Activated CD4-positive, alpha-beta memory T cell treated with anti-CD3 and anti-CD28 coated beads for 36 hours (primary cell): ENCODE measurements at places on chromosomes 7 and 10. TPM values are rescaled to one million over a fixed set of nuclear protein-coding genes. Genes with fewer than 3 reads are reported as not detected.
A peak's percentile ranks its signal among the peaks of the same experiment; 100 is the strongest.

The CEP55 gene
- 88.0 TPM for total RNA-seq

The CDC123 gene
- 134 TPM for total RNA-seq

- no peaks in the 10 kb centered on the region for H3K36me3 ChIP-seq
- H3K4me3 ChIP-seq: peak overlapping the region; percentile 45
- H3K4me1 ChIP-seq: peaks cover 6% of the 10 kb centered on the region
- H3K27me3 ChIP-seq: peaks cover 9% of the 10 kb centered on the region
These were observed 27.6 kb downstream of the WDR86 start for GRCh38 chr7:151382079-151382885.

DNA sequence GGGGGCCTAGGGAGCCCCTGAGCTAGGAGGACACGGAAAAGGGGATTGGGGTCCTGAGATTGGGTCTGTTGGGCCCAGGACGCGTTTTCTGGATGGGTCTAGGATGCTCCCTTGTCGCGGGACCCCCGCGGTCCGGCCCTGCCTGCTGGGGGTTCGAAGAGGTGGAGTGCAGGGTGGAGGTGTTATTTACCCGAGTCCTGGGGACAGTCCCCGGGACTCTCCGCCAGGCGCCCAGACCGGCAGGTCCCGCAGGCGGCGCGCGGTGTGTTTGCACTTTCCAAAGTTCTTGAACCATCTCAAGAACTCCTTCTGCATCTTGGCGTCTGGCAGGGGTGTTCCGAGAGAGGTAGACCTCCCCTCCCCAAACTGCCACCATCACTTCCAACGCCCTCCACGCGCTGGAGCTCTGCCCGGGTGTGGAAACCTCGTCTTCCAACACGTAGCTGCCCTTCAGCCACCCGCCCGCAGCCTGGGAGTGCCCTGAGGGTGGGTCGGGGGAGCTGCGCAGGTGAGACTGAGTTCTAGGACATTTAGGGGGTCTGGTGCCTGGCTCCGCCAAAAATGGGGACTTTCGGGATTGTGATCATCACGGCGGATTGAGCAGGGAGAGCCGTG lies 569 bp downstream of the CAV1 start:
- H3K4me1 ChIP-seq: peaks cover 21% of the 10 kb centered on the region
- H3K4me3 ChIP-seq: peak overlapping the region; percentile 78
- H3K27me3 ChIP-seq: peaks cover 64% of the 10 kb centered on the region
- no peaks in the 10 kb centered on the region for H3K36me3 ChIP-seq

DNA sequence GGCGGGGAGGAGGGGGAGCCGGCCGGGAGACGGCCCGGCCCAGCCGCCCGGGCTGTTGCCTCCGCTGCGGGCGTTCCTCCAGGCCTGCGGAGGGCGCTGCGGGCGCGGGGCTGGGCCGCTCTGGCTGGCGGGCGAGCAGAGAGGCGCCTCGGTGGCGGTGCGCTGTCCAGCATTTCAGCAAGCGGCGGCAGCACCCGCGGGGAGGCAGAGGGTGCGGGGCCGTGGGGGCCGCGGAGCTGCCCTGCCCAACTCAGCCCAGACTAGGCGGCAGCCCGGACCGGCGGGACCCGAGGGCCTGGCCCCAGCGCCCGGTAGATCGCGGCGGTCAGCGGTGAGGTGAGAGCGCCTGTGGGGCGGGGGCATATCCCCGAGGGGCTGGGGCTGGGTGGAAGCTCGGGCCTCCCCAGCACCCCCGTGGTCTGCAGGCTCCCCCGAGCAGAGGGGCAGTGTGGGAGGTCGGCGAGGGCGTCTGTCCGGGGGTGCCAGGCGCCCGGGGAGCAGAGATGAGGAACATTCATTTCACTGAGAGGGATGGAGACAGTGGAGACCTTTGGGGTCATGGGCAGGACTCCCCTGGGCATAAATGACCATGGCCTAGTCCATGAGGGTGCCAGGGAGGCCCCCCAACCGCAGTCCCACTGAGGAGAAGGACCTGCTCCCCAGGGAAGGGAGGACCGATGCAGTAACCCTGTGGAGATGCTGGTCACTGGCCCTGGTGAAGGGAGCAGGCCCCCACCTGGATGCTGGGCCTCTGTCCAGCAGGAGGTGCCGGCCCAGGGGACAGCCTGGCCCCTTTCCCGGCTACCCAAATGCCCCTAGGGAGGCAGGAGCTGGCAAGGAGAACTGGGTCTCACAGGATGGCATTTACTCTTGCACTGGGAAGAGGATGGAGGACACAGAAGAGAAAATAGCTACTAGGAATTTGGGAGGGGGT lies at the start of gene SRRM3:
Gene SRRM3, plus strand, starts transcription at position 165 of the 934 bp plus-strand sequence. CDS start 33,171 bp downstream, outside the sequence.
- H3K4me3 ChIP-seq: no peak within 1 kb of the TSS
- H3K27me3 ChIP-seq: peaks cover 4% of the 10 kb centered on the region
- no peaks in the 10 kb centered on the region for H3K4me1 ChIP-seq

- H3K27ac ChIP-seq: no peak overlapping the region
- H3K4me1 ChIP-seq: peaks cover 34% of the 10 kb centered on the region
- no peak for DNase-seq
- H3K27me3 ChIP-seq: no peaks in the 10 kb centered on the region
These were observed 66.2 kb upstream of the MXI1 start for GRCh38 chr10:110141185-110141584.

DNA sequence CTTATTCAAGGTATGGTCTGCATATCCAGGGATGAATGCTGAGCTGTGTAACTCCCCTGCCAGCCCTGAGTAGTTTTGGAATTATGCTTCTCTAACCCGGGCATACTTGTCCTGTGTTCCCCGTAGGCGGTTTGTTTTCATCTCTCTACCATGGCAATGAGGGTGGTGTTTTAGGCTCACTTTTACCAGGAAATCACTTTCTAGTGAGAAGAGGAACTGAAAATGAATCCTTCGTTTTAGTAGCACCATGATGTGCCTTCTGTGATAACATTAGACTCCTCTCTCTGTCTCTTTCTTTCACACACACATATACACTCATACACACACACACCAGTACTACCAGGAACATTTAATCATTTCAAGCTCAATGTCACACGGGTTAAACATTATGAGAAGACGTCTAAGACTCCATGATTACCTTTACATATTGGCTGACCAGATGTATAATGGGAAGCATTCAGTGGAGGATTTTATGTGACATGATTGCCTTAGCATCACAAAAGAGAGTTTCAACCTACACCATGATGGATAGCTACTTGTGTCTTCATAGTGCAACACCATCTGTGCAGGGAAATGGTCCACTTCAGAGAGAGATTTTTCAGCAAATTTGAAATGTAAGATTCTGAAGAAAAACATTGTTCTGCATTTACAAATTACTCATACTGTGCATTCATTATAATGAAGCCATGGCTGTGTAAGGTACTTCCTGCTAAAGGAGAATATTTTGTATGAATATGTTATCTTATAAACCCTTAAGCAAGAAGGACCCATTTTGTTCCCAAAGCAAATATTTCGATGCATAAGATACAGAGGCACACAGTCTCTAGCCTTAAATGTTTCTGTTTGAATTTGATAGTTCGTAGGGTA lies 31.0 kb upstream of the PFKP start:
- H3K36me3 ChIP-seq: peaks cover 3% of the 10 kb centered on the region
- no peak for DNase-seq
- H3K4me3 ChIP-seq: no peak overlapping the region
- H3K27me3 ChIP-seq: peaks cover 39% of the 10 kb centered on the region
- peaks cover 3% of the 10 kb centered on the region for H3K4me1 ChIP-seq
